CD8-positive, alpha-beta T cell (primary cell): ENCODE measurements at places on chromosomes 12 and 14.

DNA sequence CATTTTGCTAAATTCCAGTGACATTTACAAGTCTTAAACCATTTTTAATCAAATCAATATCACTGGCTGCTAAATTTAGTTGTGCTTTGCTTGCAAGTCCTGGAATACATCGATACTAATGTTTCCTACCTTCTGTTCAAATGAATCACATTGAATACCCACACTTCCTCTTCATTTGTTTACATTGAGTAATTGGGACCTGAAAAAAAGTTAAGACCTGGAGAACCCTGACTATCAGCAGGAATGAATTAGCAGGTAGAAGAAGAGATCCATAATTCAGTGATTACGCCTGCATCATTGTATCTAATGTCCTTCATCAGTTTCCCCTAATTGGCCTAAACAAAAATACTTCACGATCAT, 369.3 kb downstream of the ETNK1 start:
- DNase-seq = no peak

DNA sequence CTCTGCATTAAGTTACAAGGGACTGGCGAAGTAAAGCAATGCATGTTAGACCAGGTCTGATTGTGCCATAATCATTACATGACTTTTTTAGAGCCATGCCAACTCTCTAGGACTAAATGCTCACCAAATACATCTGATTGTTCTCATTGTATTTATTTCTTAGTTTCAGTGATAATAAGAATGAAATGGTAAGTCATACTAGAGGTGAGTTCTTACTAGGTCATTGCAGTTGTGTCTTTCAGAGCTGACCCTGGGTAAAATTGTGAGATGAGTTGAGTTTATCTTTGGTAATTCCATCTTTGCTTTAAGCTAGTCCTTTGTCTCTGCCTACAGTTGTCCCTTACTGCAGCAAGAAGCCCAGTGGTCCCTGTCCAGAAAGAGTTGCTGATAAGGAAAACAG, 73.2 kb downstream of the PRKCH start:
- DNase-seq = no peak

GRCh38 chr12:131438881-131439280, 272.0 kb upstream of the SFSWAP start:
- DNase-seq = no peak

DNA sequence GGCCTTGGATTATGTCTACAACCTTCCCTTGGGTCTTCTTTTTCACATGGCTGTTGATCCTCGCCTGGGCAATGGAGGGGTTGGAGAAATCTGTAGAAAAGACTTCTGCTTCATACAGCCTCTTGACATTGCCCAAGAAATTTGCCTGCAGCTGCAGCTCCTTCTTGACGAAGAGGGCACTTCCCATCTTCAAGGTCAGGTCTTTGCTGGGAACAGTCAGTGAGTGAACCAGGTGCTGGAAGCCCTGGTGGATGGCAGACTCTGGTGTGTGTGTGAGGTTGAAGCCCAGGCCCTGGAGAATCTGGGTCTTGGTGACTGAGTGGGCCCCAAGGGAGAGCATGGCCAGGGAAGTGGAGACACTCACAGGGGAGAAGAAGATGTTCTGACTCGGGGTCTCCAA, 6.7 kb downstream of the SERPINA9 start:
- no peak for DNase-seq

GRCh38 chr12:102461501-102461900, 18.9 kb downstream of the IGF1 start:
- DNase-seq = no peak

DNA sequence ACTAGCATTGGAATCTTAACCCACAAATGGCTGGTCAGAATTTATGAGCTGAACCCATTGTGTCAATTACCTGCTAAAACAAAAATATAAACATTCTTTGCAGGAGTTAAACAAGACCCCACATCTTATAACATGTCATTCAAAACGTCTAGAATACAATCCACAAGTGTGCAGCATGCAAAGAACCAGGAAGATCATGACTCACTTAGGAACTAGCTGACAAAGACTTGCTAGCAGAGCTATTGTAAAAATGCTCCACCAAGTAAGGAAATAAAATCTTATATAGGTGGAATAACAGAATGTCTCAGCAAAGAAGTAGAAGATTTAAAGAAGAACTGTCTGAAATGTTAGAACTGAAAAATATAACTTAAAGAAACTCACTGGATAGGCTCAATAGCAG, 26.5 kb upstream of the POC1B start:
- no peak for DNase-seq

GRCh38 chr12:83016218-83016835, 329.6 kb downstream of the TMTC2 start:
- no peak for DNase-seq

- DNase-seq = no peak
These were observed 17.3 kb upstream of the KRT86 start for GRCh38 chr12:52257074-52257551.

DNA sequence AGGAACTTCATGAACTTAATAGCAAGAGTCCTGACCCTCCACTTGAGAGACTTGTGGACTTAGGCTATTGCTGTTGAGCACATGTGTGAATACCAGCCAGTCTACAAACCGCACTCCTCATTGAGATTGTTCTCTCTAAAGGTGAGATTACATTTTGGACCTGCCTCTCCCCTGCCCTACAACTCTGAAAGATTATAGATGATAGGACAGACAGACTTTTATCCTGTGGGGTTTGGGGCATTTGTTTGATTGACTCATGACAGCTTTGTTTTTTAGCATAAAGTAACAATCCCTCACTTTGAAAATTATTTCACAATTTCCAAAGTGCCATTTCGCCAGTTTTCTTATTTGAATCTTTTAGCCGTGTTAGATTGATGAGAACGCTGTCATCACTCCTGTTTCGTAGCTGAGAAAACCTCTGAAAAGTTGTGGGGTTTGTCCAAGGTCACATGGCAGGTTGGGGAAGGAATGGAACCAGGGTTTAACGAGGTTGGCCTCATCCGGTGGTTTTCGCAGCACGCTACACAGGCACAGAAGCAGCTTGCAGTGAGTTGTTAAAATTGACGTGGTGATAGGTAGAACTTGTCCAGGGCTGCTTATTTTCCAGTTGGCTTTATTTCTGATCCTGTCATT, 836 bp downstream of the EVL start:
- peak; percentile 84 for DNase-seq

DNA sequence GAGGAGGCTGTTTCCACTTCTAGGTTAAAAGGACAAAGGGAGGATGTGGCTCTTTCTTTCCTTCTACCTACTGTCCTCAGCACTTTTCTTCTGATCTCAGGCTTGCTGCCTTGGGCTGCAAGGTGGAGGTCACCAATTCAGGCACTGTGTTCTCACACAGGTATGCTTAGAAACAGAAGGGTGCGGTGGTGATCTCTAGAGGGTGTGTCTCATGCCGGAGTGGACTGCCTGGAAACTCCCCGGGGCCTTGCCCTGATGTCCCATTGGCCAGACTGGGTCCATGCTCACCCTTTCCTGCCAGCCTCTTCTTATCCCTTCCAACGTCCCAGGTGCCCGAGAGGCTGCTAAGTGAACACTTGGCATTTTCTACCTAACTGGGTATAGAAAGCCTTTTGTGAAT, 1197.6 kb downstream of the AACS start:
- DNase-seq = no peak

DNA sequence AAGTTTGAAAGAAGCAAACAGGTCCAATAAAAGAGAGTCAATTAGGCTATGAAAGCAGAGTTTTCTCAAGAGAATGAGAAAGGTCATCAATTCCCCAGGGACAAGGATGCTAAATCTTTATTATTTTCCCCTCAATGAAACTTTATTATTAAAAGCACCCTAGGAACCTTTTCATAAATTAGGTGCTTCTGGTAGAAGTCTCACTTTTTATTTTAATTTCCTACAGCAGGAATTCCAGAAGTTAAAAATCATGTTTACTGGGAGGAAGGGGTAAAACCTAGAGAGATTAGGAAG, 223.2 kb upstream of the SOX5 start:
- DNase-seq = no peak

GRCh38 chr12:46358791-46359666, 13.5 kb downstream of the SLC38A2 start:
- DNase-seq = no peak

DNA sequence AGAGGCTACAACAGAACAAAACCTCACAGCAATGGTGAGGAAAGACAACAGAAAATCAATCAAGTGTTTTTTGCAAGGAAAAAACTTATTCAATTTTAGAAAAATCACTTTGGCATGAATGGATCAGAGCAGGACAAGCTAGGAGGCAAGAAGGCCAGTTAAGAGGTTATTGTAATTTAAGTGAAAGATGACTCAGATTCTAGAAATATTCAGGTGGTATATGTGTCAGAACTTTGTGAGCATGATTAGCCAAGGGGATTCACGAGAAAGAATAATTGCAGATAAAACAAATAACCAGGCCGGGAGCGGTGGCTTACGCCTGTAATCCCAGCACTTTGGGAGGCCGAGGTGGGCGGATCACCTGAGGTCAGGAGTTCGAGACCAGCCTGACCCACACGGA, 12.7 kb downstream of the GCH1 start:
- DNase-seq = no peak

DNA sequence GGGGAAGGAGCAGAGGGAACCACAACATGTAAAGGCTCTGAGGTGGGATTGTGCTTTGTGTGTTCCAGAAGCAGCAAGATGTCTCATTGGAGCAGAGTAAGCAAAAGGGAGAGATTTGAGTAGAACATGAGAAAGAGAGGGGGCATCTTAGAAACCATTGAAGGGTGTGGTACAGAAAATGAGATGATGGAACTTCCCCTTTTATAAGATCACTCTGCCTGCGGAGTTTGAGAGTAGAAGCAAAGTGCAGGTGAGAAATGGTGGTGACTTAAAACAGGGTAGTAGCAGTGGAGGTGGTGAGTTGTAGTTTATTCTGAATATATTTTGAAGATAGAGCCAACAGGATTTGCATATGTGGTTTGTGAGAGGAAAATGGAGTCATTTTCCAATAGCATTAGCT, 56.0 kb downstream of the FBXO34 start:
- no peak for DNase-seq

GRCh38 chr14:95407354-95407753, 87.6 kb upstream of the CLMN start:
- no peak for DNase-seq

GRCh38 chr12:71947645-71948105, 9.0 kb downstream of the TPH2 start:
- no peak for DNase-seq

DNA sequence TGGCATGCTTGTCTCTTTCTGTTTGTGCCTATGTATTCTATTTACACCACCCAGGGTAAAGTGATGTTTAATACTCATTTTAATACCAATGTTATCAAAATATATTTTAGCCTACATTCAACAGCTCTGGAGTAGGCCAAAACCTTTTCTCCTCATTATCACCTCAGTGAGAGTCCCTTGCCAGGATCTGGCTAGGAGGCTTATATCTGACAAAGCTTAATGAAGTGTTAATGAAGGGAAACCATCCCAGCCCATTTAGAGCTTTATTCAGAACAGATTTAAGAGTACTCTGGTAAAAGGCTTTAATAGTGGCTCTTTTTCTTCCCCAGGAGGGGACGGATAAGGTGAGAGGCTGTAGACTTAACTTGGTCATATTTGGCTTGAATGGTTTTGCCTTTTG, 137.6 kb downstream of the GRIN2B start:
- no peak for DNase-seq

GRCh38 chr12:83826112-83826511, 1086.5 kb downstream of the SLC6A15 start:
- no peak for DNase-seq

DNA sequence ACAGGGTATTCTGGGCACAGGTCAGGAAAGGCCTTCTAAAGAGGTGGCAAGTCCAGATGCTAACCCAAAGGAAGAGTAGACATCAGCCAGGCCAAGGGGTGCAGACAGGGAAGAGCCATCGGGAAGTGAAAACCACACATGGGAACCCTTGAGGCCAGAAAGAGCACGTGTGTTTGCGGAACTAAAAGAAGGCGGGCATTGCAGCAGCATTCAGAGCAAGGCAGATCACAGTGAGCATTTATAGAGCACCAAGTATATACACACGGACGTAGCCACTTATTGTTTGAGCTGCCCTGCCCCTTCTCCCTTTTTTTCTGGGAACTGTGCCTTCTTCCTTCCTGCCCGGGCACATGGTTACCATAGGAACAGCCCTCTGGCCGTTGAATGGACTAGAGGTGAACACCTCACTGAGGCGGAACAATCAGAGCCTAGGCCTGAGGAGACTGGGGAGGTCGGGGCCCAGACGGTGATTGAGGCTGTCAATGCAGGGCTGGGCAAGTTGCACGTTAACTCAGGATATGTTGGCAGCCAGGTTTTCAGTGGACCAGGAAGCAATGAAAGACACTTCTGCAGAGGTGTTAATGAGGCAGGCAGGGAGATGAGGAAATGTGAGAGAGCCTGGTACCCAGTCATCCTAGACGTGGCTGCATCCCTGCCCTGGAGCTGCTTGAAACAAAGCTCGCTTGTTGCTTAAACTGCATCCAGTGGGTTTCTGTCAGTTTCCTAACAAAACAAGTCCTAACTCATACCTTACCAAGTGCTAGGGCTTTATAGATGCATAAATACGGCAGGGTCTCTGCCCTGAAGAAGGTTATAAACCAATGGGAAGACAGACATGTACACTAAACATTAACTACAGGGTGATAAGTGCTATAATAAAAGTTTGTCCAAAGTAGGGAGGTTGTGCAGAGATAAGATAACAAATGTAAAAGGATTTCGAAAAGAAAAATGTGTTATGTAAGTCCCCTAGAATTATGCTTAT, 34.2 kb downstream of the MOAP1 start:
- no peak for DNase-seq

DNA sequence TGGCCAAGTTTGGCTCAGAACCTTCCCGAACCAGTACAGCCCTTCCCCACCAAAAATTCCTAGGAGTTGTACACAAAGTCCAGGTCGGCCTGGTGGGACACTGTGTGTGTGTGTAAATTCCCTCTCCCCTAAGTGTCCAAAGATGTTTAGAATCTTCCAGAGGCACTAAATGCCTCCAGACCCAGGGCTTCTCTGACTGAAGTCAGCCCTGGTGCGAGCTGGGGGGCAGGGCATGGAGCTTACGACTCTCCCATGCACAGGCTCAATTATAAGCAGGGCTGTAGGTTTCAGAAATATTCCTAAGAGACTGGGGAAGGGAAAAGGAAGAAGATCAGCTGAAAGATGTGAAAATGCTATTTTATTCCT, 106.9 kb upstream of the ATF7IP start:
- DNase-seq = no peak

DNA sequence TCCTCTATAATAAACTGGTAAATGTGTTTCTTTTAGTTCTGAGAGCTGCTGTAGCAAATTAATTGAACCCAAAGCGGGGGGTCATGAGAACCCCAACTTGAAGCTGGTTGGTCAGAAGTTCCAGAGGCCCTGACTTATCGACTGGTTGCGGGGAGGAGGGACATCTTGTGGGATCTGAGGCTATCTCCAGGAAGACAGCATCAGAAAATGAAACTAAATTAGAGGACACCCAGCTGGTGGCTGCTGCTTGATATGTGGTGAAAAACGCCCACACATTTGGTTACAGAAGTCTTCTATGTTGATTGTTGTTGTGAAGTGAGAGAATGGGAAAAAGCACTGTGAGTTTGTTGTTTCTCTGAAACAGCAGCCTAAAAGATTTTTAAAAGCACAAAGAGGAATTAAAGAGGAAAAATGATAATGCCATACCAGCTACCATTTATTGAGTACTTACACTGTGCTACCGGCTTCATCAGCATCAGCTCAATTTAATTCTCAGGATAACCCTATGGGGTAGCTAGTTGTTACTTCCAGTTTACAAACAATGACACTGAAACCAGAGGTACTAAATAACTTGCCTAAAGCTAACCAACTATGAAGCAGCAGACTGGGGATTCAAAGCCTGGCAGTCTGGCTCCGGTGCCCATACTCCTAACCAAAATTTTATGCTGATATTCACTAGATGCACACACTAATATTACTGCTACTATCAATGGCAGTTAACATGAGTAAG, 24.3 kb downstream of the DDX24 start:
- peak; percentile 34 for DNase-seq

- DNase-seq = no peak
These were observed 4.3 kb downstream of the MBIP start for GRCh38 chr14:36316131-36316530.
